NCI-H1417 (cell line): ENCODE measurements at places on chromosomes 12 and 14.
A peak's percentile ranks its signal among the peaks of the same experiment; 100 is the strongest.

DNA sequence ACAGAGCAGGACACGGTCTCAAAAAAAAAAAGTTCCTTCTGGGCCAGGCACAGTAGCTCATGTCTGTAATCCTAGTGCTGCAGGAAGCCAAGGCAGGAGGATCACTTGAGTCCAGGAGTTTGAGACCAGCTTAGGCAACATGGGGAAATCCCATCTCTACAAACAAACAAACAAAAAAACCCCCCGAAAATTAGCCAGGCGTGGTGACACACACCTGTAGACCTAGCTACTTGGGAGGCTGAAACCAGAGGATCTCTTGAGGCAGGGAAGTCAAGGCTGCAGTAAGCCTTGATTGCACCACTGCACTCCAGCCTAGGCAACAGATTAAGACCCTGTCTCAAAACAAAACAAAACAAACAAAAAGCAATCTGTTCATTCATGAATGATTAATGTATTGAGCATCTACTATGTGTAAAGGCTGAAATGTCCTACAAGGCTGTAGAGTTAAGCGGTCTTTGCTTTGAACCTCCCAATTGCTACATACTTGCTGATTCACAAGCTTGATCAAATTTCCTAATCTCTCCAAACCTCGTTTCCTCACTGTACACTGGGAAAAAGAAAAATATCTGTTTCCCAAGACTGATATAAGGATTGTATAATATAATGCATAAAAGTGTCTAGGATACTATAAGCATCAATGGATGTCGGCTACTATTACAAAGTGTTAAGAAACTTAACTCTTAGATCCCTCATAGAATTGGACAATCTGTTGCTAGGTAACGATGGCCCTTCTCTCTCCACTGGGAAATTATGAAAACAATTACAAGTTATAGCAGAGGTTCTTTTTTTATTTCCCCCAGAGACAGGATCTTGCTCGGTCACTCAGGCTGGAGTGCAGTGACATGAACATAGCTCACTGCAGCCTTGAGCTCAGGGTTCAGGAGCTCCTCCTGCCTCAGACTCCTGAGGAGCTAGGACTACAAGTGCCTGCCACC is 7.9 kb upstream of the RILPL2 start:
- no peak for DNase-seq

GRCh38 chr14:36529062-36529461 is 9.0 kb upstream of the NKX2-1 start:
- no peak for DNase-seq

DNA sequence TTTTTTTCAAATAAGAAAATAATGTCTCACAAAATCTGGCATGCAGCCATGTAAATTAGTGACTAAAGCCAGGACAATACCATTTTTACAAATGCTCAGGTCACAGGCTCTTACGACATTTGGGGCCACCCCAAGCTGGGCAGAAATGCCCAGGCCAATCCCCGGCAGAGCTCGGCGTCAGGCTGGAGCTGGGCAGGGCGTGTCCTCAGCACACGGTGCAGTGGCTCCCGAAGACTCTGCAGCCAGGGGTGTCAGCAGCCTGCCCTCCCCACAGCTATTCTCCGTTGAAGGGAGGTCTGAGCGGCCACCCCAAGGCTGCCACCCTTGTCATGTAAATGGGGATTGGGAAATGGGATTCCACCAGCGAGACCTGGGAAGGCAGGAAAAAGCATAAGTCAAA is 158.6 kb downstream of the DICER1 start:
- no peak for DNase-seq

DNA sequence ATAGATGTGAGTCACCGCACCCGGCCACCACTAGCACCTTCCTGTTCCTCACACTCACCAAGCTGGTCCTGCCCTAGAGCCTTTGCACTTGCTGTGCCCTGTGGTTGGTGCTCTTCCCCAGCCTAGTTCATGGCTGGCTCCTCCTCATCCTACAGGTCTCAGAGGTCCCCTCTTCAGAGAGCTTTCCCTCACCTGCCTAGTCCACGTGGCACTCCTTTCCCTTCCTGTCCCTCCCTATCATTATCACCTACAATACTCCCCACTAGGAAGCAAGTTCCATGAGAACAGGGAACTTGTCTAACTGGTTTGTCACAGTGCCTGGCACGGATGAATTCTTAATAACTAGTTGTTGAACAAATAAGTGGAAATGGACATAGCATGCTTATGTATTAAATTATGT is 24.0 kb upstream of the TMED10 start:
- DNase-seq: no peak

GRCh38 chr14:103894723-103895059 is 33.6 kb upstream of the TDRD9 start:
- DNase-seq: no peak

DNA sequence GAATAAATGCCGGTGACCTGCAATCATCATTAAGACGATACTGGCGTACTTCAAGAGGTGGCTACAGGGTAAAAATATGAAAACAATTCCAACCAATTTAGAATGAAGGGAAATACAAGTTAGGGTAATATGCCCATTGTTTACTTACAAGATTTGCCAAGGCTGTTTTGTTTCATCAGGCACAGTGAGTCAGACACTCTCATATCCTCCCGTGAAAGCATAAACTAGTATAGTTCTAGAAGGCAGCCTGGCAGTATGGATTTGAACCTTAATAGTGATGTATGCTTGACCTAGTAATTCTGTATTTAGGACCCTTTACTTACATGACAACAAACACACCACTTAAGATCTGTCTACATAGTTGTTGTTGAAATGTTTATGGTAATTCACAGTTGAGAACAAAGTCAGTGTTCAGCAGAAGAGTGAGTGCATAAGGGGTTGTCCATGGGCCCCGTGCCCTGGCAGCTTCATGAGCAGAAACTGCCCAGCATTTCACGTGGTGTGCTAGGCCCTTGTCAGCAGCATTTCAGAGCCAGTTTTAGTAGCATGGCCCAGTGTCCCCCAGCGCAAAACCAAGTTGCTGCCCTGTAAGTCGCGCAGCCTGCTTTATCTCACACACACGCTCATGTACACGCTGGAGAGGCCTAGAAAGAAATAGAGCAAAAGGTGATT is 80.8 kb downstream of the EP400 start:
- no peak for DNase-seq

DNA sequence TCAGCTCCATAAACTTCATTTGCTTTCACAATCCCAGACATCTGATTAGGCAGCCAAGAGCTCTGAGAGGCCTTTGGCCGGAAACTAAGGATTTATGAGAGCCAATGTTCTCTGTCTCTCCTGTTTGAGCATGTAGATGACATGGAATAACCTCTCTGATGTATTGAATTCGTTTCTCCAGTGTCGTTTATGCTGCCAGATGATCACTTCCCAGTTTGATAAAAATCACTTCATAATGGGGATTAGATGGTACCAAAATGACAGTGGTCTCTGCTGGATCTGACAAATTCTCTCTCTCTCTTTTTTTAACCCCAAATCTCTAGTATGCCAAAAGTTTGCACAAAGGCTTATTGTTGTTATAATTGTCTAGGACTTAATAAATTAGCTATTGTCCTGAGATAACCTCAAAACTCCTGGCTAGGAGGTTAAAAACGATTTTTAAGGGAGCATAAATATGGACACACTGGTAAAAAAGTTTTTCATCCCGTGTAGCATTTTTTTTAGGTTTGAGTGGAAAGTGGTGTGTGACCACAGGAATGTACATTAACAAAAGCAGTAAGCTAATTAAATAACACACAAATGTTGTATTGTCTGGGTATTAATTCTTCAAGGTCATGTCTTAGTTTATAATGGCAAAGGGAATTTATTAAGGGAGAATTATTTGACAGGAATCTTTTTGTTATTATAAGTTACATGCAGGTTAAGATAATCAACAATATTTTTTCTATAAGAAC is 82.6 kb upstream of the USP44 start:
- no peak for DNase-seq

DNA sequence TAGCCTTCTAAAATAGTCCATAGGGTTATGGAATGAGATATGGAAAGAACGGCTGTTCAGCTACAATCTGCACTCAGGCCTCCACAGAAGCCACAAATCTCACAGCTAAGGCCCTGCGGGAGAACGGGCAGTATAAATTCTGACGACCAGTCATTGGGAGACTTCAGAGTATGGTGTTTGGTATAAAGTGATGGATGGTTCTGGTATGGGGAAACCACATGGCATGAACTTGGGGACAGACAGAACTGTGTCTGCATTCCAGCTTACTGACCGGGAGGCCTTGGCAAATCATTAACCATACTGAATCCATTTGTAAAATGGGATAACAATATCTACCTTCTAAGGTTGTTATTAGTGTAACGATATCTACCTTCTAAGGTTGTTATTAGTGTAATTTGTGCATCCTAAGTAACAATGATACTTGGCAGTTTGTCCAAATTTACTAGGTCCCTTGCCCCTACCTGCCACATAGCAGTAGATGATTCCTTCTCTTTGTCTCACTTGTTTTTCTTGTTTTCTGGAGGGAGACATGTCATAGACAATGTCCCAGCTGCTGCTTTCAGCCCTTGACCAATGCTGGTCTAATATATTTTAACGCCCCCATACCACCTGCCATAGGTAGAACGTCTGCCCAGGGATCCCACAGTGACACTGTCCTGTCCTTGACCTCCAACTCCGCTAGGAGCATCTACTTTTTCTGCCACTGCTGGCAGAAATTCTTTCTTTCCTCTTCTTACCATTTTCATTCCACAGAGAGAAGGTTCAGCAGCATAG is 6.8 kb downstream of the CDKL1 start:
- DNase-seq: no peak

- DNase-seq: no peak
These were observed 17.7 kb upstream of the ITPK1 start for GRCh38 chr14:93133464-93133863.

GRCh38 chr12:119089380-119090013 is 89.2 kb upstream of the HSPB8 start:
- no peak for DNase-seq

DNA sequence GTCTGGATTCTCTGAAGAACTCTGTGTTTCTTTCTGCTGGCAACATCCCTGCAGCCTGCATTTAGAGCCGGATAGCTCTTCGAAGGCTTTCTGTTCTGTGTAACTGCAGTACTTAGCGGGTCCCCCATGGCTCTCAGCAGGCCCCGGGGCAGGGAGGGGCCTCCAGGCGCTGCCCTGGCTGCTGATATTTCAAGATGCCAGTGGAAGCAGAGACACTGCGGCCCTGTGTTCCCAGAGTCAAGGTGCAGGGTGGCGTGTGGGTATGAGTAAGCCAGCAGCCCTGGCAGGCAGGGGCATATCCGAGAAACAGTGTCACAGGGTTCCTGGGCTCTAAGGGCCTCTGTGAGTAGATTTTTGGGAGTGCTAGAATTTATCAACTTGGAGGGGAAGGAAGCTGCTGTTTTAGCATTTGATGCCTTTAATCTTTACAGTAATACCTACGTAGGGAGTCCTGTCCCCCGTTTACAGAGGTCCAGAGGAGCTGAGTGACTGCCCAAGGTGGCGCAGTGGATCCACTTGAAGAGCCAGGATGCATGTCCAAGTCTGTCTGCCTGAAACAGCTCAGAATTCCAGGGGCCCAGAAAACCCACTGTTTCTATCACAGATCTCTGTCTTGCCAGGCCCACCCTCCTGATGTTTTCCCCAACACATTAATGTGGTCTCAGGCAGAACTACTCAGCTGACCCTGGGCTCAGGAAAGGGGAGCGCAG is 16.2 kb downstream of the ESRRB start:
- peak; percentile 28 for DNase-seq

DNA sequence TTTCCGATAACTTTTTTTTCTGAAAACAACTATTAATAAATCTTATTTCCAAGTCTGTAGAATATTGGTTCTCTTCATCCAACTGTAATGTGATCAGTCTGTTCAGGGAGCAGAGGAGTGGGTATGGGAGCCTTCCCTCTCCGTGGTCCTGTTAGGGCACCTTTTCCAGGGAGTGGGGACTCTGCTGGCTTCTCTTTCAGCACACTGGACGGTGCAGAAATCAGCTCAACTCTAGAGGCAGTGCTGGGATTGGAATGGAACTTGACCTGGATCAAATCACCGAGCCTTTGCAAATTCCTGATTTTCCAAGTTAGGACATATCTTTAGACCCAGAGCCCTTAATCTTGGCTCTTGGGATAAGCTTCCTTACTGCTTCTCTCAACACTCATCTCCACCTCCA is 630.4 kb downstream of the DIO2 start:
- DNase-seq: no peak

DNA sequence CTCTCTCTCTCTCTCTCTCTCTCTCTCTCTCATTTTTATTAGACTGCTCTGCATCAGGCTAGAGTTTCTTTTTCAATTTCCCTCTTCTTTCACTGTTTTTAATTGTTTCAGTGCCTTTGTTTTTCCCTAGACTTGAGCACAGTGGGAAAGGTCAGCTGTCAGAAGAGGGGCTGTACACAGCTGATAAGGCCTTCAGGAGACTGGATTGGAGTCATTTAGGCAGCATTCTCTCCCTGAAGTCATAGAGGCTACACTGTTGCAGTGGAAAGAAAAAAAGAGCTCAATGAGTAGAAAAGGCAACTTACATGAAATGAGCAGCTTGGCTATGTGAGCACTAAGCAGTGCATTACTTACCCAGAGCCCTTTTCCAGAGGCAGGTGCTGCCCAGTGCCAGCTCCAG is 456.9 kb downstream of the NRXN3 start:
- no peak for DNase-seq

GRCh38 chr12:109309381-109310246 is 530 bp upstream of the FOXN4 start:
- peak; percentile 78 for DNase-seq

- DNase-seq: no peak
These were observed 156.5 kb upstream of the USP15 start for GRCh38 chr12:62103748-62104147.
